NCI-H2227 treated with DMSO at 0.1 percent for 48 hours (cell line): ENCODE measurements at places on chromosomes 2 and 18.

GRCh38 chr2:10303181-10303693, 533 bp downstream of the HPCAL1 start:
- DNase-seq, result no peak

DNA sequence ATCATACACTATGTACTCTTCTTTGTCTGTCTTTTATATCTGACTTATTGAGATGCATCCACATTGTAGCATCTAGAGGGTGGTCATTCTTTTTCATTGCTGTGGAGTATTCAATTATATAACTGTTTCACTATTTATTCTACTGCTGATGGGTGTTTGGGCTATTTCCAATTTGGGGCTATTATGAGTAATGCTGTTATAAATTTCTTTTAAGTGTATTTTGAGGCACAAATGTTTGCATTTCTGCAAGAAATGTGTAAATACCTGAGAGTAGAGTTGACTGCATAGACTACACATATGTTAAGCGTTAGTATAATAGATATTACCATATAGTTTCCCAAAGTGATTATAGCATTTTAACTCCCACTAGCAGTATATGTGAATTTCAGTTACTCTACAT, 26.9 kb upstream of the PPP1R1C start:
- no peak for DNase-seq

DNA sequence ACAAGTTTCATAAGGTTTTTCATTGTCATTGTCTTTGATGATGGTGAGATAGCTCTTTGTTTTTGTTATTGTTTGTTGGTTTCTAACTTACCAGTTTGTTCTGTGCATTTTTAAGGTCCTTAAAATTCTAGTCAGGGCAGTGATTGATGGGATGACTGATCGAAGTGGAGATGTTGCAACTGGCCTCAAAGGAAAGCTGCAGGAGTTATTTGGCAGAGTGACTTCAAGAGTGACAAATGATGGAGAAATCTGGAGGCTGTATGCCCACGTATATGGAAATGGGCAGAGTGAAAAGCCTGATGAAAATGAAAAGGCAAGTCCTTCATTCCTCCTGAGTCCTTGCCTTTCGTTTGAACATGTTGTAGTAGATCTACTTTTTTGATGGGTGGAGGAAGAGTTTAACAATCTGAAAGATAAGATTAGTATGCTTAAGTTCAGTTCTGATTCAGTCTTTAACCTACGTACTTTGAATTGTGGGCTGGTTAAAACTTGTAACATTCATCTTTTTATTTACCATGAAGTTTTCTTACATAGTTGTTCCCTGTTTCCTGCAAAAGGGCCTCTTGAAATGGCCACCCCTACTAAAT, 135.8 kb upstream of the LTBP1 start:
- DNase-seq, result no peak

DNA sequence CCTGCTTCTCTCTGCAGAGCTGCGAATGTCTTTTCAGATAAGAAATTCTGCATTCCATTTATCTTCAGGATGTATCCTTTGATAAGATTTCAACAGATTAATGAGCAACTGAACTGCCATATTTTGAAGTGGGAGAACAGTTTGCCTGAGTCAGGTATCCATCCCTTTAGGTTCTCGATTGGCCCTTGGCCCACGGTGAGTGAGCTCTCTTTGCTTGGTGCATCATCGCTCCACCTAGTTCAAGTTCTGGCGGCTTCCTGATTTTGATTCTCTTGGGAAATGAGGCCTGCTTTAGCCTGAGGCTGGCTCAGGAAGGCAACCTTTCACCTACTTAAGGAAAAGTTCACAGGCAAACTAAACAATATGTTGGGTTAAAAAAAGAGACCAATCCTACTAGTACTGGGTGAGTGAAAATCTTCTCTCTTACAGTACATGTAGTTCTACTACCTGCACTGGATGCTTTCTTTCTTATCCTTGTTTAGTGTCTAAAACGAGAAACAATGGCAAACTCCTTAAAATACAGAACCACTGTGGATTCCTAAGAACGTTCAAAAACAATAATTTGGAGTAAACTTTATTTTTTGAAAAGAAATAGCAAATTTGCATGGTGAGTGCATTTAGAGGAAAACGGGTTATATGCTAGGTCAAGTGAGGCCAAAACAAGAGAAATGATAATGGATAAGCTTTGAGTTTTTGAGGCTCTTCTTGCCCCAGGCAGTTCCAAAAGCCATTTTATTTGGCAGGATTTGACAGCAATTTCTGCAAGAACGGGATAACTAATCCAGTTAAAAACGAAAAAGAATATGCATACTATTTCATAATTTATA, 837 bp upstream of the ACSL3 start:
- no peak for DNase-seq

- no peak for DNase-seq
Measured at GRCh38 chr2:236558993-236559978, 10.3 kb upstream of the ACKR3 start.

GRCh38 chr2:233480490-233481202, 85.9 kb downstream of the USP40 start:
- DNase-seq, result peak; percentile 8

- no peak for DNase-seq
Measured at GRCh38 chr2:223439786-223440185, 162.4 kb downstream of the SCG2 start.

GRCh38 chr2:21892140-21892539, 768.4 kb downstream of the TDRD15 start:
- no peak for DNase-seq
